ENCODE measurements at places on chromosomes 4 and X.

DNA sequence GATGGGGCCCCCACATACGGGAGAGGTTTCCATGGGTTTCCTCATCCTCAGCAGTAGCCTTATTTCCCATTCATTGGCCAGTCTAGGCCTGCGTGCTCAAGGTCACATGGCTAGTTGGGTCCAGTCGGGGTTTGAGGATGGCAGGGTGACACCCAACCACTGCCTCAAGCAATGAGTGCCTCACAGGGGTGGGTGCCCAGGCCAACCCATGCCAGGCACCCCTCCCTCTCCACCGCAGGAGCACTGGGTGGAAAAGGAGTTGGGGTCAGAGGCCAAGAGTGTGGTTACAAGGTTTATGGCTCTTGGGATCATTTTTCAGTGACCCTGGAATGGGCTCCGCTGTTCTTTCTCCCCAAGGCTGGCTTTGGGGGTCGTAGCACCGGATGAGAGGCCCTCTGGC, 3.1 kb downstream of the NSG1 start:
- DNase-seq, result no peak

- no peak for DNase-seq
Observed at GRCh38 chrX:149633511-149633910, 1.9 kb upstream of the TMEM185A start.

- DNase-seq, result no peak
Observed at GRCh38 chrX:19990151-19990555, 708 bp downstream of the BCLAF3 start.

- DNase-seq, result no peak
Observed at GRCh38 chr4:100190643-100191600, 654 bp upstream of the DDIT4L start.

- no peak for DNase-seq
Observed at GRCh38 chr4:39348371-39349315, 17.5 kb downstream of the RFC1 start.

DNA sequence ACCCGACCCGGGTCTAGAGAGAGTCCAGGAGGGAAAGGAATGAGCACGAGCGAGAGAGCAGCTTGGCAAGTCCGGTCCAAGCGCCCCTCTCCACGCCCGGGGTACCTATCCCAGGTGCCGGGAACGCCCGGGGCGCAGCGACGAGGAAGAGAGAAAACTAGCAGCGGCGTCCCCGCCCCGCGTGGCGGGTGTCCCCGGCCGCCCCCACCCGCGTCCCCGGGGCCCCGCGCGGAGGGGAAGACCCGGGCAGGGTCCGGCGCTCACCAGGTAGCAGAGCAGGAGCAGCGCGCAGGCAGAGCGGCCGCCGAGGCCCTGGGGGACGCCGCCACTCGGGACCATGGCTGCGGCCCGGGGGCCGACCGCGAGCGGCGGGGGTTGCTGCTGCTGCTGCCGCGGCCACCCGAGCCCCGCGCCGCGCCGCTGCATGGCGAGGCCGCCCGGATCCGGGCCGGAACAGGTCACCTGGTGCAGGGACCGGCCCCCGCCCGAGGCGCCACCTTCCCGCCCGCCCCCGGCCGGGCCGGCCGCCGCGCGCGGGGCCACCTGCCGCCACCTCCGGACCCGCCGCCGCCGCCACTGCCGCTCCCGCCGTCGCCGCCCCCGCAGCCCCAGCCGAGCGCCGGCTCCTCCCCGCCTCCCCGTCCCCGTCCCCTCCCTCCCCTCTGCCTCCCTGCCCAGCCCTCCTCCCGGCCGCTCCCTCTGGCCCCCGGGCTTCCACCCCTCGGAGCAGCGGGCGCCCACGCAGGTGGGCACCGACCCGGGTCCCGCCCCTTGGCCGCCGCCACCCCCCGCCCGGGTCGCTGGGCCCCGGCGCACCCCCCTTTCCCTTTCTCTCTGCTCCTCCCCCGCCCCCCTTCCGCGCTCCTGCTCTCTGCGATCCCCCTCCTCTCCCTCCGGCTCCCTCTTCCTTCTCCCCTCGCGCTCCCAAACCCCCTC, at the start of gene SEL1L3:
Gene SEL1L3, minus strand, starts transcription at position 578 of the 936 bp plus-strand sequence. Its CDS starts 152 bp downstream, at position 426.
- DNase-seq, result no peak

GRCh38 chr4:139658185-139658584, 7.4 kb upstream of the MGST2 start:
- no peak for DNase-seq

DNA sequence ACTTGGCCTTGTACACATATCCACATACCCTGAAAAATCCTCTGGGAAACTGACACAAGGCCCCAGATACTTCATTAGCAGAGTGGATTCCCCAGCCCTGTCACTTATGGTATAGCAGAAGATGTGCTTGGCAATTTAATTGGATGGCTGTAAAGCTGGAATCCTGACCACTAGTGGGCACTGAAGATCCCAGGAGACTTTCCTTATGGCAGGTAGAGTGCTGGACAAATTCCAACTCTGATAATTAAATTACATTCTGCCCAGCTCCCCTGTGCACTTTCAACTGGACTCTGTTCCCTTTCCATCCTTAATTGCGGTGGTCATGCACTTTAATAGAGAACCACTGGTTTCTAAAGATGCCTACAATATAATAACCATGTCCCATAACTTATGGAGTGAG, 119.8 kb downstream of the DCK start:
- DNase-seq, result no peak
